ENCODE measurements at places on chromosomes 3 and 15.

GRCh38 chr15:34896183-34896582 is 73.4 kb downstream of the AQR start:
- DNase-seq: no peak

DNA sequence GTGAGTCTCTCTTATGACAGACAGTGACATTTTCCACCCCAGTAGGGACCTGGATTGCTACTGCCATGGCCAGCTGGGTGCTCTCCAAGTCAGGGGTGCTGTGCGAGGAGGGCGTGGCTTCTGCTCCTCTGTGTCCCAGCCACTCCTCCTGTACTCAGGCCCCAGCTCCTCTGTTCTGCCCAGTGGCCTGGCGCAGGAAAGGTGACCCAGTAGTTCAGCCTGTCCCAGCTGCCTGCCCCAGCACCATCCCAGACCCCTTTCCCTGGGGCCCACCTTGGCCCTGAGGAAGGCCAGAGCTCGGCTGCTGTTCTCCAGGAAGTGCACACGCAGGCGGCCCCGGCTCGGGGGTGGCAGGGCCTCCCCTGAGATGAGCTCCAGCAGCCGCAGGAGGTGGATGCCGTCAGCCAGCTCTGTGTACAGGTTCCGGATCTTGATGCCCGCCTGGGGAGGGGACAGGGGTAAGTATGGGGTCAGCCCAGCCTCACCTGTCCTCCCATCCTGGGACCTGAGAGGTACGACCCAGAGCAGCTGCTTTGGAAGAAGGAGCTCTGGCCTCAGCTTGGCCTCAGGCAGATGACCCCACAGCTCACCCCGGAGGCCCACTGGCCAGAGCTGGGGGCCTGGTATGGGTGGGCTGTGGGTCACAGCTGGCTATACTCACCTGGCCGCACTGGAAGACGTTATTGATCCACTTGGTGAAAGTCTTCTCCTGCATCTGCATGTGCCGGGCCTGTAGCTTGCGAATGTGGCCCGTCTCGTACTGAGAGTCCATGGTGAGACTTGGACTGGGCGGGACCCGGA is 1.0 kb downstream of the SPTBN5 start:
- no peak for DNase-seq

- DNase-seq: no peak
Measured at GRCh38 chr3:181317508-181317907, 328.0 kb upstream of the DNAJC19 start.

- no peak for DNase-seq
Measured at GRCh38 chr15:43279496-43279895, 12.8 kb upstream of the TGM5 start.

- no peak for DNase-seq
Measured at GRCh38 chr3:56919797-56920195, 118.0 kb upstream of the ARHGEF3 start.

- DNase-seq: no peak
Measured at GRCh38 chr3:32493437-32494414, 8.9 kb downstream of the CMTM6 start.

DNA sequence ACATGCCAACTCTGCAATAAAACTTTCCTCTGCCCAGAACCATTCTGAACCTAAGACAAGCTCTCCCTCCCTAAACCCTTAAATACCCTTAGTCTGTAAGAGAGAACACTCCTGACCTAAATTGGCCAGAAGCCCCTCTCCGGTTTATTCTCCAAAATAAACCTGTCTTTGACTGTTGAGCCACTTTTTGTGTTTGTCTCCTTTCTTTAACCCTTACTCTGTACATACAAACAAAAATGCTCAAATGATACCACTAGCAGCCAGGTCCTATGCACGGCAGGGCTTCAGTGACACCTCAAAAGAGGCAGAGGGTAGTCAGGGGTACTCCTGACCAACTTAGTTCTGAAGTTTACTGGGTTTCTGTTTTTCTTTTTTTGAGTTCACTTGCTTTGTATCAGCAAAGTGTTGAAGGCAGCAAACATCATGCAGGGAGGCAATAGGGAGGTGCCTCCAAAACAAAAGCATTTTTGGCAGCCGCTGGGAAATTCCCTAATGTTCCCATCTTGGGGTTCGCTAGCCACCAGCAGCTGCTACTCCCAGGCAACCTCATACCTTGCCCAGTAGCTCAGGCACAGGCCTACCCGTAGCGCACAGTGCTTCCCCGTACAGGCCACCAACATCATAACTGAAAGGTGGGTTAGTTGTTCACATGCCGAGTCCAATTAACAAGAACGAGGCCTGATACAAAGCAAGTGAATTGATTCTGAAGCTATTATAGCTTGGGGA is 62.9 kb upstream of the GCNT3 start:
- DNase-seq: no peak

DNA sequence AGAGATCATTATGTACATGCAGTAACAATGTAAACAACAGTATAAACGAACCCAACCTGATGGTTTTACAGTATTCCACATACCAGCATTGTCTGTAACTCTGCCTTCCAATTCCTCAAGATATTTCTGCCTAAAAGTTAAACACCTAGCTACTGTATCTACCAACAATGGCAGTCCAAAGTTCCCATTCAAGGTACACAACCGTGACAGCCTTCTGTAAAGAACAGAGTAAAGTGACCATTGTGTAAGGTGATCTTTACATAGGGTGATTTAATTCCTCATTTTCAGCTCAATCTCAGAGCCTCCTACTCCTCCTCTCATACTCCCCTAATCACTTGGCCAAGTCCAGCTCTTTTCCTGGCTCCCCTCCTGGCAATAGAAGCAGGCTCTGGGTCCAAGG is 10.4 kb downstream of the SECISBP2L start:
- no peak for DNase-seq

GRCh38 chr3:179150610-179151009 is 2.5 kb downstream of the PIK3CA start:
- no peak for DNase-seq

DNA sequence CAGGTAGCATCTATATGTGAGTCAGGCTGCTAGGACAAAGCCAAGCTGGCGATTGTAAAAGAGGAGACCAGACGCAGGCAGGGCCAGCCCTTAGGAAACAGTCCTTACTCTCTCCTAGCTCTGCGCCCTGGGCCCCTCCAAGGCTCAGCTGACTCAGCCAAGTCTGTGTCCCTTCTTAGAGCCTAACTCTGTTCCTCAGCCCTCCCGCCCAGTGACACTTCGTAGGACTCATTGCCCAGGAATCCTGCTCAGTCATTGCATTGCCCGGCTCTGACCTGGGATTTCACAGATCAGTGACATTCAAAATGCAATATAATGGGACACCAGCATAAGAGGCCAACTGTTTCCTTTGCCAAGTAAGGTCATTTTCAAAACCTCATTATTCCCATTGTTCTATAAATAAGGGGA is 244.2 kb downstream of the TLE3 start:
- no peak for DNase-seq

GRCh38 chr3:113271594-113272384 is 60.4 kb downstream of the BOC start:
- DNase-seq: no peak

DNA sequence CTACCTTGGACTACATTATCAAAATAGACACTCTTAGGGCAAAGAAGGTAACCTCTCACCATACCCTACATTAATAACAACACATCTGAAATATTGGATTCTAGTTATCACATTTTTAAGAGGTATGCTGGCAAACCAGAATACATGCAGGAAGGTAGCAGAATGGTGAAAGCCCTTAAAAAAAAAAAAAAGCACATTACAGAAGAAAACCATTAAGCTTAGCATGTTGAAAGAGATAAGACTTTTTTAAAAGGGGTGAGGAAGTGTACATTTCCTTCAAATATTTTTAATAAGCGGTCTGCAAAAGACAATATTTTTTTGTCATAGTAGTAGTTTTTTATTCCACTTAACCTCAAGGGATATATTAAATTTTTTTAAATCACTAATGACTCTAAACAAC is 46.5 kb upstream of the WDR5B start:
- DNase-seq: no peak

Data from NCI-H1436 treated with DMSO at 0.1 percent for 48 hours (cell line).